ENCODE measurements at places on chromosomes 13 and 19. TPM values are rescaled to one million over a fixed set of nuclear protein-coding genes. Genes with fewer than 3 reads are reported as not detected.

Gene RNASEH2A
- total RNA-seq, result 17.5 TPM

DNA sequence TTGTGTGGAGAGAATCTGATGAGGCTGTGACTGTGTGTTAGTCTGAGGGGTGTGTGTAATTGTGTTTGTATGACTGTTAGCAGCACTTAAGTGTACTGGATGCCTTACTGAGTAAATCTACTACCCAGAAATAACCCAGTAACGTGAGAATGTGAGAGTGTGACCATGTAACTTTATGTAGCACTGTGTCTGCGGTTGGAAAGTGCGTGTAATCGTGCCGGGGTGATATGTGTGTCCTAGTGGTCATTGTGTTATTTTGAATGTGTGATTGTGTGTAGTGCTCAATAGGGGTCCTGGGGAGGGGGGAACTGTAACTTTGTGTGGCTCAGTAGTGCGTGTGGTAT is 550 bp downstream of the ZNF383 start:
- no peak for DNase-seq

Gene FFAR2
- total RNA-seq, result not detected

DNA sequence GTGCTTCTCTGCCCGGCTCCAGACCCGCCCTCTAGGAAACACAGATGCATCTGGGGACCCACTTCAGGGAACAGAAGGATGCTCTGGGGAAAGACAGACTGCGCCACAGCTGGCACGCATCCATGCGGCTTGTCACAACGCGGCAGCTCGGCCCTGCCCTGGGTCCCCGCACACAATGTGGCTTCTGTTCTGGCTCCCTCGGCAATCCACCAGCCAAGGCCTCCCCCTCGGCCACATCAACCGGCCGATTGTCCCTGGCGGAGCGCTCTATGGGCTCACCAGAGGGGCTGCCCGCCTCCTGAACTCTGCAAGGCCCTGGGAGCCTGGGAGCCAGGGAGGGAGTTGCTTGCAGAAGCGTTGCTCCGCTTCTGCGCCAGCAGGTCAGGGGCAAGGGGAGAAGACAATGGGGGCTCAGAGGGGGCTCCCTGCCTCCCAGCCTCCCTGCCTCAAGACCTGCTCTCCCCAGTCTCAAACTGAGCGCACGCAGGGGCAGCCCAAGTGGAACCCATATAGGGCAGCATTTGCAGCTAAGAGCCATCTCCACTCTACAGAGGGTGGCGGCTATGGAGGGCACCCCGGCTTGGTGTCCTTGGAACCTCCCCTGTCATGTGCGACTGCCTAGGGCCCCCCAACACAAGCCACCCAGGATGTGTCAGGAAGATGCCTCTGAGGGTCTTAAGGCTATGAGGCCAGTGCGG is 37.9 kb downstream of the MLLT1 start:
- DNase-seq, result no peak

DNA sequence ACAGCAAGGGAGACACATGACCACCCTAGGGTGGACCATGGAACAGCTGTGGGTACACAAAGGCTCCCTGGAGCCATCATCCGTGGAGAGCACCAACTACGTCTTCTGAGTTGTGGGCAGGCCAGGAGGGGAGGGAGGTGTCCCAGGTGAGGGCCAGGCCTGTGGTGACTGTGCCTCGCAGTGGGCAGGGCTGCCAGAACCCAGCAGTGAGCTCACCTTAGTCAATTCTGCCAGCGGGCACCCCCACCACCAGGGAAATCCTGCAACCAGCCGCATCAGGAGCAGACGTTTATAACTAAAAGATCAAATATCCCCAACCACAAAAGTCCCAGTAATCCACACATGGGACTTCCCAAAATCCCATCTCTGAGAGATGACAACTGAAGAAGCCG is 19.6 kb downstream of the ELL start:
- DNase-seq, result no peak

- no peak for DNase-seq
Observed at GRCh38 chr13:92626274-92626673, 600.3 kb upstream of the GPC6 start.

Gene IGSF23
- total RNA-seq, result not detected
